ENCODE measurements at places on chromosomes 7 and 10.
A peak's percentile ranks its signal among the peaks of the same experiment; 100 is the strongest.

- DNase-seq: no peak
Measured at GRCh38 chr7:74707238-74707637, 49.7 kb downstream of the GTF2I start.

- no peak for DNase-seq
Measured at GRCh38 chr7:20895563-20895962, 108.9 kb upstream of the SP8 start.

GRCh38 chr7:17939211-17939605 is 1.1 kb downstream of the SNX13 start:
- no peak for DNase-seq

DNA sequence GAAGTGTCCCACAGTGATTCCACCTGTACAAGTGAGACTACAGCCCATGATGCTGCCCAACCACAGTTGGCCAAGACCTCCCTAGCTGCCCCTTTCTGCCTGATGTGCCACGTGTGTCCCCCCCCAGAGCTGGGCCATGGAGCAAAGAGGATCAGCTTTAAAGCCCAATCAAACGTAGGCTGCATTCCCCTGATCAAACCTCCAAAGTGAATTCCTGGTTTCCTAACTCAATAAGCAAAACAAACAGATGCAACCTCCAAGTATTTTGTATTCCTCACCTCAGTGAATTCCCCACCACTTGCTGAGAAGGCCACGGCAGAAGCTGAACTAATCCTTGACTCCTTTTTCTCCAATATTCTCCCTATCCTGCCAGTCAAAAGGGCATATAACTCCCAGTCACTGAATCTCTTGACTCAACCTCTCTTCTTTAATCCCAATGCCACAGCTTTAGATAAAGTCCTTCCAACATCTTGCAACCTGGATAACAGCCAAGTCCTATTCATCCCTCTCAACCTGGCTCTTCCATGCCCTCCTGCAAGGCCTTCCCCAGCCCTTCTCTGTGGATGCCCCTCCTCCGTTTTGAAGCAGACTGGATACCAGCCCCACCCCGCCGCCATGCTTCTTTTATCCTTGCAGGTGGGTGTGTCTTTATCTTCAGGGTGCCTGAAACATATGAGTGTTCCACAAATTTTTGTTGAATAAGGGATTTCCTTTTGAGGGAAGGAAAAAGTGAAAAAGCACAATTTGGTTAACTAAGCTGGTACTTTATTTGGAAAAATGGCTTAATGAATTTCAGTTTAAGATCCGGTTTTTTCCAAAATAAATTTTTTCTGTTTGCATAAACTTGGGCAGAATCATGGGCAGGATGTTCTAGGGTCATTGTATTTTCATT is 285.2 kb upstream of the MKLN1 start:
- DNase-seq: no peak

DNA sequence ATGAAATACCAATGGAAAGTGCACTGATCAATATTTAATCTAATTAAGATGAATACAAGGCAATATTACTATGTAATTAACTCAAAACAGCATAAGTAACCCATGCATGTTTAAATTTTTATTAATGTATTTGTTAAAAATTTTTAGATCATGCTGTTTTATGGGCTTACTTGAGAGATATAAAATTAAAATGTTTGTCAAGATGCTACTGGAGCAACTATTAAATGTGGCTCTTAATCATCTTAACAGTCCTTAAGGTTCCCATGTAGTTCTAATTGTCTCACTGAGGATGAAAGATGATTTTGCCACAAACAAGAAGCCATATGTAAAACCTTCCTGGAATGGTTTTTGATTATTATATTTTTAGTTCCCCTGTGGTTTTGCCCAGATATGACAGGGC is 897.1 kb downstream of the KCNMA1 start:
- no peak for DNase-seq

DNA sequence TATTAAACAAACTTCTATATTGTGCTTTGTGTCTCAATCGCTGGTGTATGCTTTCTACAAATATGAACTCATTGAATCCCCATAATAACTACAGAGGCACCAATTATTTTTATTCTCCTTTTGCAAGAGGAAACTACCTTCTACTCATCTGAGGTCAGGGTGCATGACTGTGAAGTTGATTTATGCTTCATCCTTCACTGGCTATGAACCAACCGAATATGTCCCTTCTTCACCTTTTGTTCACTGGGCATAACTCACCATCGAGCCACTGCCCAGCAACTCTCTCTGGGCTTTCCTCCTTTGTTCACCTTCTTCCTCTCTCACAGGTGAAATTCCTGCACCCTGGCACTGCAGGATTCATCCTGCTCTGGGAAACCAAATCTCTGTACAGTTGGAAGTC is 61.3 kb upstream of the PFKP start:
- DNase-seq: no peak

DNA sequence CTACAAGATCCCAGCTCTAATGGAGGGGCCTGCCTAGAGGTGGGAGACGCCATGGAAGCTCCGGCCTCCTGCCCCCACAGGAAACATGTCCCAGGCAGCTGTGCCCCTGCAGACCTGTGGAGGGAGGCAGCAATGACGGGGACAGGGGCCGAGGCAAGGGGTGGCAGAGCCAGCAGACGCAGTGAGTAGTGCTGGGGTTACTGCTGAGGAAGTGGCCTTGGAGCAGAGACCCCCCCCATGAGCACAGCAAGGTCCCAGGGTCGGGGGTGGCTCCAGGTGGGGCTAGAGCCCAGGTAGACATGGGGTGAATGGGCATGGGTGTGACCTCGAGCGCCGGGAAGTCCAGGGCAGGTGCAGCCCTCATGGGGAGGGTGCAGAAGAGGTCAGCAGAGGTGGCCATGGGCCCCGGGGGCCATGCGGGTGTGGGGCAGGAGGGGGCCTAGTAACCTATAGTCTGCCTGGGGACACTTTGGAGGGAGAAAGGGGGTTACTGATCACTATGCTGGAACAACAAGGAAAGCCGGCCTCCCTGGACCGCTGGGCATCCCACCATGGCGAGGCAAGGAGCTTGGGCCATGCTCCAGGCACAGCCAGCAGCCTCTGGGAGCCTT is 45.5 kb downstream of the JAKMIP3 start:
- DNase-seq: no peak

- no peak for DNase-seq
Measured at GRCh38 chr10:114048472-114048871, 4.8 kb downstream of the ADRB1 start.

DNA sequence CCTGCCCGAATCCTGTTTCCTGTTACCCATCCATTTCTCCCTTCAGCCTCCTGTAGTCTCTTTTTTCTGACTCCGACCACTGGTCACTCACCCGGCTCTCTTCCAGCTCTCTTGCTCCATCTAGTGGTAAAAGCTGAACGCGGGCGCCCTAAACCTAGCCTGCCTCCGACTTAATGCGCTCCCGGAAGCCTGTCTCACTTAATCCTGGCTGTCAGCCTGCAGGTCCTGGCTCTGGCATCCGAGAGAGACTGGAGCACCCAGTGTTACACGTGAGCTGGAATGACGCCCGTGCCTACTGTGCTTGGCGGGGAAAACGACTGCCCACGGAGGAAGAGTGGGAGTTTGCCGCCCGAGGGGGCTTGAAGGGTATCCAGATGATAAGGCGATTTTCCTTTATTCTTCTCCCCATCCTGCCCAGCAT is 10.3 kb downstream of the SUMF2 start:
- peak; percentile 57 for DNase-seq

DNA sequence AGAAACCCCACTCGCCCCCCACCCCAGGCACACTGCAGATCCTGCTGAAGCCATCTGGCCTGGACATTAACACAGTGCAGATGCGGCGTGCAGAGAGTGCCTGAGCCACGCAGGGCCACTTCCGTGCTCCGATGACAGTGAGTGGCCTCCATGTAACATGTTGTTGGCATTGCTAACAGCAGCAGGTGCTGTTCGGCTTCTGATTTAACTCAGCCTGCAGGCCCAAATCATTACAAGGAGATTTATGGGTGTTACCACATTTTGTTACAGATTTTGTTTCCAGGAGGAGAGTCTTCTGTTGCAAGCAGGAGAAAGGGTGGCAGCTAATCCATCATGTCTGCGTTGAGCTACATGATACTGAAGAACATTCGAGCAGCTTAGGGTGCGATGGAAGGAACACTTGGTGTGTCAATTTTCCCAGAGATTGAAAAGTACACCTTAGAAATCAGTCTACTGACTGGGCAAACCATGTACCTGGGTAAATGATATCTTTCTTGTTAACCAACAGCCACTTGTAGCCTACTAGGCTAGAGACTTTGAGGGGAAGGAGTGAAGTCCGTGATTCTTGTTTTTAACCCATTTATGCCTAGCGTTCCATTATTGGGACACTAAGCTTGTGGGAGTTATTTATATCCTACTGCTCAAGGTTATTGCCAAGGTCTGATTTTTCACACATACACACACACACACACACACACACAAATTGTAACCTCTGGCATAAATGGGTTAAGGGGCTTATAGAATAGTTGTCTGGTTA is 90.0 kb downstream of the JCAD start:
- DNase-seq: no peak

DNA sequence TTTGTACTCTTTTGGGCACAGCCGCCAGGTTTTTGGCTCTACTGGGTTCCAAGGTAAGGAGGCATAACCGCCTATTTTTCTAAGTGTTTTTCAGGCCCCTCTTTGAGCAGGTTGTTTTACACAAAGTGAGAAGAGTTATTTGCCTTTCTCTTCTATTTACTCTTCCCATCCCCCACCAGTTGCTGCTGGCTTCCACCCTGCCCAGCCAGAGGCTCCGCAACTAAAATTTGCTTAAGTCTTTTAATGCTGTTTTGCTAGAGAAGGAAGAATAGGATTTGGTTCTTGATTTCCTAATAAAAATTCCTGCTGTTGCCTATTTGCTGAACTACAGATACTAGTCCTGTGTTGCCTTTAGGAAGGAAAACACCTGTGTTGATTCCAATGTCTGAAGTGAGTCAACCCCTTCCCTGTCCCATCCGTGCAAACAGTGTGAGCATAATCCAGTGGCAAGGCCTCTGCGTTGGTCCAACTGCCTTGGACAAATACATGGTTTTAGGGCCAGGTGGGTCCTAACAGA is 1.9 kb downstream of the PLA2G12B start:
- peak; percentile 21 for DNase-seq

DNA sequence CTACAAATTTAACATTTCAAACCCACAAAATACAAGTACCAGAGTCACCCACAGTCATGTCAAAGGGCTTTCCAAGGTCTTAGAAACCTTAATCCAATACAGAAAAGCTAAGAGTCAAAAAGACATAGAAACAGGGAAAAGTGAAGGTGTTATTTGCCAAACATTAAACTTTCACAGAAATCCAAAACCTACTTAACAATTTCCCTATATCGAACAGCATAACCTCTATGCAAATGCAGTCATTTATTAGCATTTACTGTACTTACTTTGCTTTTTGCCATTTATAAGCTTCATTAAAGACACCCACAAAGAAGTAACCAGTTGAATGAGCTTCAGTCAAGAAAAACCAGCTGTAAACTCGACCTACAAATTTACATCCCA is 1.6 kb downstream of the PANK1 start:
- DNase-seq: no peak

DNA sequence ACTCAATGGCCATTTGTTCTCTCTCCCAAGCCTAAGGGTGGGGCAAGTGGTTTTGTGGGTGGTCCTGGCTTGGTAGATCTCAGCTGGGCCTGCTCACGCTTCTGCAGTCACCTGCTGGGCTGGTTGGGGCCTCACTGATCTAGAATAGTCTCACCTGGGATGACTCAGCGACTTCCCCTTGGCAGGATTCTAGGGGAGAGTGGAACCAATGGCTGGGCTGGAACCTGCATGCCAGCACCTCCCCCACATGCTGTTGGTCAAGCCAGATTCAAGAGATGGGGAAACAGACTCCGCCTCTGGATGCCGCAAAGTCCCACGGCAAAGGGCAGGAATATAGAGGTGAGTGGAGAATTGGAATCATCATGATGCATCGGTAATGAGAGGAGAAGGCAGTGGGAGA is 292.9 kb upstream of the NPVF start:
- DNase-seq: no peak

- DNase-seq: no peak
Measured at GRCh38 chr10:118840776-118841468, 86.2 kb upstream of the CACUL1 start.

DNA sequence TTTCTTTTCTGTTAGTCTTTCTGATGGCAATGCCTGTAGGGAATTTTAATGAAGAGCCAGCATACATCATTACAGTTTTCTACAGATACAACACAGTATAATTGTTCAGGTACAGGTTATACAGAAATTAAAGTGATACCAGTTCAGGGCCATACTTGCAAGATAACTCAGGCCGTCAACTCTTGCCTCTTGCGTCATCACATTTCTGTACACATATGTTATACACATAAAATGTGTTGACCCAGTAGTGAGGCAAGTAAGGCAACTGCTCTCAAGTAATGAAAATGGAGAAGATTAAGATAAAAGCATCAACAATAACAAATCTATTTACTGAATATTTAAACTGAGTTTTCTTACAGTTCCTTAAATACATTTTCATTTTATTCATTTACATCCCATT is 317.8 kb downstream of the HPSE2 start:
- DNase-seq: no peak

- DNase-seq: no peak
Measured at GRCh38 chr10:110527731-110528171, 30.0 kb downstream of the DUSP5 start.

DNA sequence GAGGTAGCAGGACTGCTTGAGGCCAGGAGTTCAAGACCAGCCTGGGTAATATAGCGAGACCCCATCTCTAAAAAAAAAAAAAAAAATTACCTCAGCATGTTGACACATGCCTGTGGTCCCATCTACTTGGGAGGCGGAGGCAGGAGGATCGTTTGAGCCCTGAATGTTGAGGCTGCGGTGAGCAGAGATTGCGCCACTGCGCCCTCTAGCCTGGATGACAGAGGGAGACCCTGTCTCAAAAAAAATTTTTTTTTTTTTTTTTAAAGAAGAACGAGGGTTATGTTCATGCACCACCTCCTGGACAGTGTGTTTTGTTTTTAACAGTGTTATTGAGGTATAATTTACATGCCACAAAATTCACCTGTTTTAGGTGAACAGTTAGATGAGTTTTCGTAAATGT is 51.1 kb upstream of the SEPHS1 start:
- DNase-seq: no peak

DNA sequence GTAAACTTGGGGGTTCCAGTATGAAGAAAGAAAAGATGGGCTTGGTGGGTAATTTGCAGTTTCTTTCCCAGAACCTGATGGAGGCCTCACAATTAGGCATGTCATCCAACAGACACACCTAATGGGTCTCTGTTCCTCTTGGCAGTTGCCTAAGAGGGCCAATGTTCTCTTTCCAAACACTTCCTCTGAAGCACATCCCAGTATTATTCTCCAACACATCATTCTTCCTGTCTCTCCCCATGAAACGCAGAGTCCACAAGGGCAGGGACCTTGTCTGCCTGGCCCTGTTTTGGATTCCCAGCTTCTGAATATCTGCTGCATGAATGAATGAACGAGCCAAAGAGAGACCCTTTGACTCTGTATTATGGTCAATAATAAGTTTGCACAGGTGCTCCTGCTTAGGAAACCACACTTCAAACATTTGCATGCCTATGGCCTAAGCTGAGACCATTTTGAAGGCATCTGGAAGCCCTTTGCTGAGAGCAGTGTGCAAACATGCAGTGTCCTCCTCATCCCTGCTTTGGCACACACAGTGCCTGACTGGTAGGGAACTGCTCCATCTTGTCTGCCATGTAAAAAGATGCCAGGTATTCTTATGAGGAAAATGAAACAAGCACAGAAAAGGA is 100.9 kb upstream of the CHST15 start:
- DNase-seq: no peak

GRCh38 chr7:43648473-43649406 is 65.8 kb downstream of the STK17A start:
- no peak for DNase-seq

All from NCI-H2029 treated with DMSO at 0.1 percent for 48 hours (cell line).